ENCODE measurements at places on chromosomes 3 and 15.

DNA sequence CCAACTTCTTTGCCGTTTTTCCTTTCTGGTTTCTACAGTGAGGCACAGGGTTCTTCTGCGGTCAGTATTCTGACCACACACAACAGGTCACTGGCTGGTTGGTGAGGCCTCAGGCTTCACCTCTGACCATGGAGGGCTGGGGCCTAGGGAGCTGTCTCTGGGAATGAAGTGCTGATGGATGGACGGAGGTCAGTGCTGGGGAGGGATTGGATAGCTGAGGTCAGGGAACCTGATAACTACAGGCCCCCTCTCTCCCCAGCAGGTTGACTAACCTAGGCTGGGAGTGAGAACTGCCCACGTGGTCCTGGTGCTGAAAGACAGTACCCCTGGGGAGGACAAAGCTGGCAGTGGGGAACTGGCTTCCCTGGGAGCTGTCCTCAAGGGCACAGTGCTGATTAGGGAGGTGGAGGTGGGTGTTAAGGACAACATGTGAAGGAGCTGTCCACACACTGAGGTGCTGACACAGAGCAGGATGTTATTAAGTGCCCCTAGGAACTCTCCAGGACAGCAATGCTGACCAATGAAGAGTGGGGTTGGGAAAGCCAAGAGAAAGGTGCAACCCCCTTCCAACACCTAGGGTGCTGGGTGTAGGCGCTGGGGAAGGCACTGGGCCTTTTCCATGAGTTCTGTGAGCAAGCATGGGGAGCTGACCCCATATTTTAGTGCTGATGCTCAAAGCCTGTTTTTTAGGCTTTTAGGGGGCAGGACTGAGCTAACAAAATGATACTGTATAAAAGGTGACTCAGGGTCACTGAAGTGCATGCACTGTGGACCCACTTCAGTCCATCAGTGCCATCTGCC lies 45.2 kb downstream of the ATP2B2 start:
- peak; percentile 60 for DNase-seq

GRCh38 chr3:195613468-195614069 lies 29.8 kb upstream of the APOD start:
- no peak for DNase-seq

DNA sequence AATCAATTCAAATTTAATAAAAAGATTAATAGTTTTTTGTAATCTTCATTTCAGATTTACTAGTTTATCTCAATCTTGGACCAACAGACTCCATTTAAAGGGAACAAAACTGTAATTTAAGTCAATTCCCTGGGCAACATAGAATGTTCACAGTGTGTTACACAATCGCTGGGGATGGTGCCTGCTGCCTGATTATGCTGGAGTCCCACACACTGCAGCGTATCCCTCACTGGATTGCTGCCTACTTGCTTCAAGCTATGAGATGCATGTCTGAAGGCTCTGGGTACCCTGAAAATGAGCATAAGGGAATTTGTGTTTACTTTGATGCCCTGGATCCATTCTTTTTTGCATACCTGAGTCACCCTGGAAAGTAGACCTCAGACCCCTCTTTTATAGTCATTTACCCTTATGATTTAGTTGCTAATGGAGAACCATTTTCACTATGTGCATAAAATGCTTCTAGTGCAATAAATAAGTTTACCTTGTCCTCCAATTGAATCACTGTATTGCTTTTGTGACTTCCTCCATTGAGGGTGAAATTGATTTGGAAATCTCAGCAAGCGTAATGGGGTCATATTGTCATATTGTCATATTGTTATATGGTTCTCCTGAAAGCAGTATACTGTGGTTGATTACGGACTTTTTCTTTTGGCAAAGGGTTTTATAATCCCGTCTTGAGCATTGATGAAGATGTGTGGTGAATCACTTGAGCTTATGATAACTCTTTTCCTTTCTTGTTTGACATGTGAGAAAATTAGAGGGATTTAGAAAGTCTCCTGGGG lies 35.9 kb downstream of the ITPR1 start:
- DNase-seq: no peak

DNA sequence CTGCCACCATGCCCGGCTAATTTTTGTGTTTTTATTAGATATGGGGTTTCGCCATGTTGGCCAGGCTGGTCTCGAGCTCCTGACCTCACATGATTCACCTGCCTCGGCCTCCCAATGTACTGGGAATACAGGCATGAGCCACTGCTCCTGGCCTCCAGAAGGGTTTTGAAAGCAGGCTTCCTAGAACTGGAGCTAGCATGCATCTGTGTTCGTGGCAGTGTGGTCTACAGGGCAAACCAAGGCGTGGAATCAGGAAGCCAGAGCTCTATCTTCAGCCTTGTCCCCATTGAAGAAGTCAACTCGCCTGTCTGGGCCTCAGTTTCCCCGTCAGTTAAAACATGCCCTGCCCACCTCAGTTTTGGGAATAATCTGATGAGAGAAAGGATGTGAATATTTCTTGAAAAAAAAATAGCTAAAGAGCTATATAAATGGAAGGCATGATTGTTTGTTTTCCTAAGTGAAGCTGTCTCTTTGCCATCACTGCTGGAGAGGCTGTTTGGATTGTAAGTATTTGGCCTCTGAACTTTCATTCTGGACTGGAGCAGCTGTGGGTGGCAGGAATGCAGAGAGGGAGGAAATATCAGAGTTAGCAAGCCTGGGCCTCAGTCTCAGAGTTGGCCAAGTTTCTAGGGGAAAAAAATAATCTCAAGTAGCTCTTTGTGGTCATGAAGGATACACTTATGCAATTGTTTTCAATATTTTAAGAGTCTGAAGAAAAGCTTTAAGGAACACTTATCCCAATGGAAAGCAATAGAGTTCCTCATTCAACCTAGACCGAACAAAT lies 36.5 kb upstream of the UACA start:
- DNase-seq: peak; percentile 91

Data from GM03348 (cell line).